ENCODE measurements at places on chromosomes 13 and 19.
A peak's percentile ranks its signal among the peaks of the same experiment; 100 is the strongest.

GRCh38 chr19:13597640-13598039 lies 91.4 kb upstream of the CACNA1A start:
- peak; percentile 88 for DNase-seq

GRCh38 chr13:73215823-73216222 lies 157.0 kb downstream of the KLF5 start:
- DNase-seq: no peak

DNA sequence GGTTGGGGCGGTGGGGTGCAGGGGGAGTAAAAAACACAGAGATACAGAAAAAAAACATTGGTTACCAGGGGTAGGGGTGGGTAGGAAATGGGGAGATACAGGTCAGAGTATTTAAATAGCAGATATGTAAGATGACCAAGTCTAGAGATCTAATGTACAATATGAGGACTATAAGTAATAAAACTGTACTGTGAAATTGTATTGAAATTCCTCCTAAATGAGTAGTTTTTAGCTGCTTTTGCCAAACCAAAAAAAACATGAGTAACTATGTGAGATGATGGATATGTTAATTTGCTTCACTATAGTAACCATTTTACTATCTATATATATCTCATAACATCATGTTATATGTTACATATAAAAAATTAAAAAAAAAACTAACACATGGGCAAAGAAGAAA lies 29.6 kb downstream of the VWA8 start:
- DNase-seq: no peak

DNA sequence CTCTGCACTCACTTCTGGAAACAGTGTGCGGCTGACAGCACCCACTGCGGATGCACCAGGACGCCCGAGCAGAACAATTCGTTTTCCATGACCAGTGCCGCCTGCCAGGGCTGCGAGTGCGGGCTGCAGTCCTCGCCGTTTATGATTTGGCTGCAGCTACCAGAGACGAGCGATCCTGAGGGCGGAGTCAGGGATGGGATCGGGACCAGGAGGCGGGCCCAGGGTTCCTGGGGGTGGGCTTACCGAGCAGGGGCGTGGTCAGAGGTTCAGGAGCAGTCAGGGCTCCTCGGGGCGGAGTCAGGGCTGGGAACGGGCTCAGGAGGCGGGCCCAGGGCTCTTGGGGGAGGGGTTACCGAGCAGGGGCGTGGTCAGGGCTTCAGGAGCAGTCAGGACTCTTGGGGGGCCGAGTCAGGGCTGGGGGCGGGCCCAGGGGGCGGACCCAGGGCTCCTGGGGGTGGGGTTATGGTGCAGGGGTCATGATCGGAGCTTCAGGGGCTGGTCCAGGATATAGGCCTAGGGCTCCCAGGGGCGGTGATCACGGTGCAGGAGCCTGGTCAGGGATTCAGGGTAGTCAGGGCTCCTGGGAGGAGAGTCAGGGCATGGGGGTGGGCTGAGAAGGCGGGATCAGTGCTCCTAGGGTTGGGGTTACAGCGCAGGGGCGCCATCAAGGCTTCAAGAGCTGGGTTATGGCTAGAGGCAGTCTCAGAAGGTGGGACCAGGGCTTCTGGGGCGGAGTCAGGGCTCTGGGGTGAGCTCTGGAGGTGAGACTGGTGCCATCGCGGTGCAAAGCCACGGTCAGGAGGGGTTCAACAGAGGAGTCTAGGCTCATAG lies 1.7 kb downstream of the KLK4 start:
- peak; percentile 99 for DNase-seq

DNA sequence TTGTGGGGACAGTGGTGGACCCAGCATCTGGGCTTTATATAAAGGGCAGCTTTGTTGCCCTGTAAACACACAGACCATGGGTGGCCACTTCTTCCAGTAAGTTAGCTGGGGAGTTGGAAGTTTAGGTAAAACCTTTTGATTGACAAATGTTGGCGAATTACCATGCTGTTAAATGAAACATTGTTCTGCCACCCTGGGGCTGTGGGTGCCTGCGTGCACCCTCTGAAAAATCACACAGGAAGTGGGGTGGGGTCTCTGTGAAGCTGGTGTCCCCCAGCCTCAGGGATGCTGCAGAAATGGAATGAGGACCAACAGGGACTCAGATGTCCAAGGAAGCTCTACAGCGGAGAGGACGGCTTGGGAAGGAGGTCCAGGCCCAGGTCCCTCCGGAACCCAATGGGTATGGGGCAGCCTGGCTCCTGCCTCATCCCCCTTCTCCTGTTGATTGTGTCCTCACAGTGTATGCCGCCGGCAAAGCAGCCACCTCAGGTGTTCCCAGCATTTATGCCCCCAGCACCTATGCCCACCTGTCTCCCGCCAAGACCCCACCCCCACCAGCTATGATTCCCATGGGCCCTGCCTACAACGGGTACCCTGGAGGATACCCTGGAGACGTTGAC lies 2.8 kb upstream of the USF2 start:
- no peak for DNase-seq

DNA sequence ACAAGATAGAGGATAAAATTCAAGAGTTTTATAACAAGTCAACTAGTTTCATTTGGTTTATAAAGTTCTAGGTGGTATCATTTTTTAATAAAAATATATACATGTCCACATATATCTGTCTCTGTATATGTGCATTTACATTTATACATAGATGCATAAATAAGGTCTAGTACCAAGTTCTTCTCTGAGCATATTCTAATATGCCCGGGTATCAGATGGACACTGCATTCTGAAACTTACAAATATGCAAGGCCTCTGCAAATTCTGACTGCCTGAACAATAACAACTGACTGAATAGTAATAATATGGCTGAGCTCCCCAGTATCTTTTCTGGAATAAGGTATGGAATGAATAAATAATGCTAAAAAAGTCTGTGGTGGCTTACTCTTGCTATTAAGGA lies 304.8 kb downstream of the KLF12 start:
- DNase-seq: no peak

- no peak for DNase-seq
Measured at GRCh38 chr19:13693889-13694288, 70.4 kb upstream of the MRI1 start.

DNA sequence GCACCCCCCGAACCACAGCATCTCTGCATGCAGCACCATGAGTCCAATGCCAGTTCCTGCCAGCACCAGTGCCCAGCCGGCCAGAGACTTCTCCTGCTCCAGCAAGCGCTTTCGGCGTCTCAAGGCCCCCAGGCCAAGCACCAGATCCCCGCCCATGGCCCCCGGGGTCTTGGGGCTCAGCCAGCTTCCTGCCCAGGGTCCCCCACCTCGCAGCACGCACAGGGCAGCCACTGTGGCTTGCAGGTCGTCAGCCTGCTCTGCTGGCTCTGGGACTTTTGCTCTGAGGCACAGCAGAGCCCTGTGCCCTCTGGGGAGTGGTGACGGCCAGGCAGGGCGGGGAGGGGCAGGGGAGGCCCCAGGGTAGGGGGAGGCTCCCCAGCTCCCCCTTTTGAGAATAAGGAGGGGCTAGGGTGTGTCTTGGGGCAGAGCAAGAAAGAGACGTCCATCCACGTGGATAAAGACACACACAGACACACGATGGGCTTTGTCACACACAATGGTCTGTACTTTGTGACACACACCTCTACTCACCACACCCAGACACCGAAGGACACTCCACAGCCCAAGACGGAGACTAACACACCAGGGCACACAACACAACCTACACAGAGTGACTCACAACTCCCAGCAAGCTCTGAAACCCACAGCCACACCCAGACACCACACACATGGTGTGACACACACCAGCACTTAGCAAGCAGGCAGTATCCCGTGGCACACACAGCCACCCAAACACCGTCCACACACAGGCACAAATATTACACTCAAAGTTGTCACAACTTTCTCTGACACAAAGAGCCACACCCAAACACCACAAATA lies at the start of gene KCNN4:
TSS of gene KCNN4 (minus strand) at position 268 of the 820 bp plus-strand sequence. CDS start at position 156, 112 bp downstream.
- peak; percentile 56 for DNase-seq

GRCh38 chr13:19961489-19961888 lies 3.0 kb downstream of the ZMYM2 start:
- no peak for DNase-seq

DNA sequence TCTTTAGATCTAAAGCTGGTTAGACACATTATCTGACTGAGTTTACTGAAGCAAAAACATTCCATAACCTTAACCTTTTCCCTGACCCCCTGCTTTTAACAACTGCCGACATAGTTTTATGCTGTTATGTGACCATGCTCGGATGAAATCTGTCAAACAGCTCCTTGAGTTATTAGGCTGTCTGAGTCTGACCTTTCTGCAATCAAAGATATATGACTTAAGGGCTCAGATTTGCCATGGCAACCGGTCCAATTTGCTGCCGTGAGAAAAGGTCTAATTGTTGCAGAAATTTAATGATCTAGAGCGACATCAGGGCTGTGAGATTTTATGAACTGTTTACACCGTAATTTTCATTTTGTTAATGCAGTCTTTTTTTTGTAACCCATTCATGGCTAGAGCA lies 61.8 kb downstream of the URI1 start:
- no peak for DNase-seq

DNA sequence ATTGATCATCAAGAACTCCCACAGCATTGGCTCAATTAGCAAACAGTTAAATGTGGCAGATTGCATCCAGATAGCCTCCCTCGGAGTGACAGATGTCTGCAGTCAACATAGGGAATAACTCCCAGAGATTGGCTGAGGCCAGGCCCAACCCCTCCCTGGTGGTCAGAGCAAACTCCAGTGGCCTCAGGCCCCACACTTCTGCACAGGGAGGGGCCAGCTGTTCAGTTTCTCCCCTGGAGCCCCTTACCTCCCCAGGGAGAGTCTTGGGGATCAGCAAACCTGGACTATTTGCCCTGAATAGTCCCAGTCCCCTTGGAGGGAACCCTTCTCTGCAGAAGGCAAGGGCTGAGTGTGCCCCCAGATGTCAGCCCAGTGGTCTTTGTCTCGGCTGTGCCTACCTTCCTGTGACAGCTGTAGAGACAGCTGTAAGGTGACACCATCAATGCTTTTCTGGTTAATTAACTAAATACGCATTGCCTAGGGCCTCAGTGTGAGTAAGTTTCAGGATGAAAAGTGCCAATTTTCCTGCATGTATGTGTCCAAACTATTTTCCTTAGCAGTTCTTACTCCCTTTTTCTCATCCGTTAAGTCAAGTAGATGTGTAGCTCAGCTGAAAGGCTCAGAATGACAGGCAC lies 102.7 kb upstream of the UQCRFS1 start:
- no peak for DNase-seq

- DNase-seq: no peak
Measured at GRCh38 chr19:6248341-6248740, 31.4 kb downstream of the MLLT1 start.

DNA sequence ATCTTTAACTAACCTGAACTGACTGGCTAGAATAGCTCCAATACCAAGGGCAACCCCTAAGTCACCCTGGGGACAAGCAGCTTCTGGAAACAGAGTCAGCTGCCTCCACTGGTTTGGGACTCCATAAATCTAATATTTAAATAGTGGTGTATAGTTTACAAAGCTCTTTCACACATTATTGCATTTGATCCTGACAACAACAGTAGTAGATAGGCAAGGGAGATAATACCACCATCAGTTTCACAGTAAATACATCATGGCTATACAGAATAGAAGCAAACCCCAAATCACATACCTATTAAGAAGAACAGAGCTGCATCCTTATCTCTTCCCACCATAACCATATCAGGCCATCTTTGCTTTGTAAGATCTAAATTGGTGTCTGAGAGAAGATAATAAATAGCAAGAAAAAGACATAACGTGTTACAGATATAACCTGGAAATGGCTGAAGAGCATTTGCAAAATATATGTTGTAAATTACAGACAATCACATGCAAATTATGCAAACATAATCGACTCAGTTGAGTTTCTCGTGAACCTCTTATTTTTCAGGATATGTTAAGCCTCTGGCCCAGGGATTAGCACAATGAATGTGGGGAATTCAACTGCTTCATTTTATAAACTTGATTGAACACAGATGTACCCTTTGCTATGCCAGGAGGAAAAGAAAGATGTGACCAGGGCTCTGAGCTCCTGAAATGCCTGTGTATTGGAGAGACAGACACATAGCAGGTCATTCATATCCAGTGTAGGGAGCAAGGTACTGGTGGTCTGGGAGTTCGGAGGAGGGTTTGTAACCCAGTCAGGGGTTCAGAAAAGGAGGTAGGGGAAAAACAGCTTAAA lies 142.5 kb downstream of the SLC7A1 start:
- no peak for DNase-seq

- no peak for DNase-seq
Measured at GRCh38 chr13:95745752-95746151, 68.8 kb downstream of the DNAJC3 start.

GRCh38 chr13:113398963-113399754 lies 35.2 kb upstream of the GRTP1 start:
- peak; percentile 78 for DNase-seq
